ENCODE measurements at places on chromosomes 6 and 20.

DNA sequence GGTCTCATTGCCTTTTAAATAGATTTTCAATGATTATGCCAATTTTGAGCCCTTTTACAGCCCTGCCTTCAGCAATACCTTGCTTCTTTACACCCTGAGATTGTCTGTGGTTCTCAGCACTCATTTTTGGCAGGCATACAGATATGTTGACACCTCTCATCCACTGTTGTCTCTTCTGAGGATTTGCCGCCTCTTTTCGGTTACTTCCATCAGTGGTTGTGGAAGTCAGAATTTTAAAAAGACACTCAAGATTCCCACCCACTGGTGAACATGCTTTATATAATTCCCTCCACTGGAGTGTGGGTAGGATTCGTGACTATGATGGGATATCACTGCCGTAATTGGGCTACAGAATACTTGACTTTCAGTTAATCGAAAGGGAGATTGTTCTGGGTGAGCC, 37.4 kb upstream of the KIF13A start:
- no peak for DNase-seq

GRCh38 chr6:13303668-13304017, 24.7 kb downstream of the TBC1D7 start:
- peak; percentile 1 for DNase-seq

DNA sequence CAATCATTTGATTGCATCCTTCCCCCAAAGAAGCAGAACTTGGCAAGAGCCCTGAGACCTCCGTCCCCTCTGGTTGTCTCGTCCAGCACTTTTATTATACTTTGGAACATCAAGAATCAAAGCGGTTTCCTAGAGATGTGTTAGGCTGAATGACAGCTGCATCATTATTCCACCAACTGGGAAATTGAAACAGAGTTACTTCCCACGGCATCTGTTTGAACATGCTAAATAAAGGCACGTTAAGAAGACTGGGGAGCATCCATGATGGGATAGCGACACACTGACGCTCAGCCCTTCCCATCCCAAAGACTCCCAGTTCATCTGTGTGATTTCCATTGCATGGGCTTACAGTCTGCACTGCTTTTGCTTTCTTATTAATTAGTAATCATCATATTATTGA, 147.8 kb downstream of the TBC1D7 start:
- DNase-seq = no peak

- no peak for DNase-seq
These were observed 46.9 kb upstream of the TRERF1 start for GRCh38 chr6:42498473-42499128.

- DNase-seq = no peak
These were observed 17.1 kb upstream of the MMP9 start for GRCh38 chr20:45991616-45992015.

DNA sequence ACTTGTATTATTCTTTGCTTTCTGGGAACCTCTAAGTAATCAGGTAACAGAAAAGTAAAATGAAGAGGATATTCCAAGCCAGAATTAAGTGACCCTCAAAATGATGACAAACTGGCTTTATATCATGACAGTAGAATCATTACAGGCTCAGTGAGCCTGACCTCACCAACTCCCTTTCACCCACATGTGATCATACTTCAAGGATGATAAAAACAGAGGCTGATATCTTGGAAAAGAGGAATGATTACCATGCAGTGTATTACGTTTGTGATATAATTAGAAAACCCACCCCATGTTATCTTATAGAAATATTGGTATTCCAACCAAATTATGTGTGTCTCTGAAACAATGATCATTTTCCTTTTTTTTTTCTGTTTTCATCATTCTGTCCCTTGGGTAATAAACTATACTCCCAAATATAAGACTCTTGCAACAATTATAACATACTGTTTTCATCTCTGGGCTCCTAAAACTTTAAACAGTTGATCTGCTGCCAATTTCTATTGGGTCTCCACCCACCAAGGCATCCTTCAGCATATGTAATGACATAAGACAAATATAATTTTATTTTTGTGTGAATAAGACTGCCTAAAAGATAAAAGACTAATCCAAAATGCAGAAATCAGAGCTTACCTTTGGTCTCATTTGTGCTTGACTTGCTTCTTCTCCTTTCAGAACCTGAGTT, 115.7 kb downstream of the DST start:
- no peak for DNase-seq

- DNase-seq = no peak
These were observed 33.4 kb upstream of the MICB start for GRCh38 chr6:31464252-31465184.

- peak; percentile 28 for DNase-seq
These were observed 28.7 kb downstream of the CFAP206 start for GRCh38 chr6:87436435-87436834.

GRCh38 chr6:34366639-34366921, 25.9 kb downstream of the NUDT3 start:
- no peak for DNase-seq

DNA sequence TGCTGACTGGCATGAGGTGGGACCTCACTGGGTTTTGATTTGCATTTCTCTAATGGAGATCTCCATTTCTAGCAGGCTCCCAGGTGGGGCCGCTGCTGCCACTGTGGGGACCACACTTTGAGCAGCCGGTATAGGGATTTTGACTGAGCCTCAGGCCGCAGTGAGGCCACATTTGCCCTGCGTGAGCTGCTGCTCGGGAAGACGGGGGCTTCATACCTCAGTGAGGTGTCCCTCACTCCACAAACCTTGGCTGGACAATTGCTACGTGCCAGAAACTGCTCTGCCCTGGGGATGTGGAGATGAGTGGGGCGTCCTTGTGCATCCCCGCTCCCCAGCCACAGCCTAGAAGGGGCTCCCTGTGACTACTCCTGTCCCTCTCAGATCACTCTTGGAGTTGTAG, 134.3 kb downstream of the ANKRD60 start:
- no peak for DNase-seq

DNA sequence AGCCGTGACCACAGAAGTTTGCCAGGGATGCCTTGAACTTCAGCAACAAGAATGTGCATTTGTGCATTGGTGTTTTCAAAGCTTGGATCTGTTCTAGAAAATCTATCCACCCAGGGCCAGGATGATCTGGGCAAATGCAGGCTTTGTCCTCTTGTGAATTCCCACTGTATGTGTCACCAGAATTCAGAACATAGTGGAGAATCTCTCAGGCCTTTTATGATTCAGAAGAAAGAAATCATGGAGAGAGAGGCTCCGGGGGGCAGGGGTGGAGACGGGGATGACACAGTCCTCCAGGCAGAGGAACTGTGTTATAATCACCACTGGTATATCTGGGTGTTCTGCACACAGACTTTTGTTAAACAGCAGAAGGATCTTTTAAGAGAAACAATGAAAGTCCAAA, 304.1 kb downstream of the CDH4 start:
- no peak for DNase-seq

DNA sequence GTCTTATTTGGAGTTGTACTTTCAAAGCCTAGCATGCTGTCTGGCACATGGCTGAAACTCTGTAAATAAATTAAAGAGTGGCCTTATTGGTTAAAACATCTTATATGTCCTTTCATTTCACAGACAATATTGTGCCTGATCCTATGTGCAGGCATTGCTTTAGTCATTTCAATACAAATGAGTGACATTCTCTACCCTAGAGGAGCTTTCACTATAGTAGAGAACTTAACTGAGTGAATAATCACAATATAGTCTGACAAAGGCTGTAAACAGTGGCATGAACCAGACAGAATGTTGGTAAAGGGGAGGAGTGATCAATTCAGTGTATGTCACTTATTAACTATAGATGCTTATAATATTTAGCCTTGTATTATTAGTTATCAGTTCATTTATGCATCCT, 481.8 kb downstream of the TFAP2B start:
- DNase-seq = no peak

- DNase-seq = peak; percentile 42
These were observed 18.6 kb upstream of the FOXO3 start for GRCh38 chr6:108541843-108542759.

DNA sequence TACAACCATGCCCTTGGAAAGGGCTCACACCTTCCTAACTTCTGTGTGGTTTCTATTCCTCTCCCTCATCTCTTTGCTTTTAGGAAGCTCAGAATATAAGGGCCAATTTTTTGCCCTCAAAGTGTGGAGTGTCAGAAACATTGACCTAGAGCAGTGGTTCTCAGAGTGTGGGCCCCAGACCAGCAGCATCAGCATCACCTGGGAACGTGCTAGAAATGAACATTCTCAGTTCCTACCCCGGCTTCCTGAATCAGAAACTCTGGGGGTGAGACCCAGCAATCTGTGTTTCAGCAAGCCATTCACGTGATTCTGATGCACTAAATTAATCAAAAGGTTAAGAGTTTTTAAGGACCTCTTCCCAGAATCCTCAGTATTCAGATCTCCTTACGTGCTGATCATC, 47.9 kb upstream of the IL17A start:
- no peak for DNase-seq

DNA sequence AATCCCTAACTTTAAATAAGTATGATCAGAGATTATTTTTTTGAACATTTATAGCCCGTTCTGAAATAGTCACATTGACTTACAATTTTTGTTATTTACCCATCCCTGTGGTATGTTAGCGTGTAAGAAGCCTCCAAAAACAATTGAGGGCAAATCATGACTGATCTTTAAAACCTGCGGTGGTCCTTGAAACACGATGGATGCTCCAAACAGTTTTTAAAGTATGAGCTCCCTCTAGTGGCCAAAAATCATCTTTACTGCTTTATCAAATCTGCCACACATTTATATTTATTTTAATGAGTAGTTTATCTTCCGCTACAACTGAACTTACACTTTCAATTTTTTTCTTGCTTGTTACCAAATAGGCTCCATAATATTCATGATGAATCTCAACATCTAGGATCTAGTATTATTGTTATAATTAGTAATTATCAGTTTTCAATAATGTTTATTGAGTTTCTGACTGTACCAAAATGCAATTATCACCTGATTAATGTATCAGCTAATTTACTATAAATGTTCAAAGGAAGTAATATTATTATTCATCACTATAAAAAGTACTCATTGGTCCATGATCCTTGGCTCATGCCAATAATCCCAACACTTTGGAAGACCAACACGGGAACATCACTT, 52.2 kb downstream of the MARCKS start:
- DNase-seq = peak; percentile 18

GRCh38 chr6:82603871-82604270, 240.3 kb downstream of the TPBG start:
- DNase-seq = no peak

DNA sequence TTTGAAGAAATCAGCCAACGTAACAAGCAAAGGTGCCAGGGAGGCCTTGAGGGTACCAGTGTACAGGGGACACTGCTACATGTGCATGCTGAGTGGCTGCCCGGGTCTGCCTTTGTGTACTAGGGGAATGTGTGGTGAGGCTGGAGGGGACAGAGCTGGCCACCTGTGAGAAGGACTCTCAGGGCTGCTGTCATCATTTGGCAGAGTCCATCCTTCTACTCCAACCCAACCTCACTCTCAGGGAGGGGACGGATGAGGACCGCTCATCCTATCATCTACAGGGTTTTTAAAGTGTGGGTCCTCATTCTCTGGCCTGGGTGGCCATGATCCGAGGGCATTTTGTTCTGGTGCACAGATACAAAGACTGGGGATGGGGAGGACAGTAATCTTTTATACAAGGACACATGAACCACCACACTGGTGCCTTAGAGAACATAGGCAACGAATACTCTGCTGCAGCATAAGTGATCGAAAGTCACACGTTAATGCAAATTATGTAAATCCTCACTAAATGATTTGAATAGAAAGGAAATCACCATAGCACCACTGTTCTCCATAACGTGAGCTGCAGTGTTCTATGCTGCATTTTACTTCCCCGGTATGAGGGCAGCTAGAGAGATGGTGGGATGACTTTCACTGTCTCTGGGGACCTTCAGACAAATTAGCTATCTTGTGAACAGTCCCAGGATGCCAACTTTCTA, 181.4 kb downstream of the GMPR start:
- DNase-seq = no peak

DNA sequence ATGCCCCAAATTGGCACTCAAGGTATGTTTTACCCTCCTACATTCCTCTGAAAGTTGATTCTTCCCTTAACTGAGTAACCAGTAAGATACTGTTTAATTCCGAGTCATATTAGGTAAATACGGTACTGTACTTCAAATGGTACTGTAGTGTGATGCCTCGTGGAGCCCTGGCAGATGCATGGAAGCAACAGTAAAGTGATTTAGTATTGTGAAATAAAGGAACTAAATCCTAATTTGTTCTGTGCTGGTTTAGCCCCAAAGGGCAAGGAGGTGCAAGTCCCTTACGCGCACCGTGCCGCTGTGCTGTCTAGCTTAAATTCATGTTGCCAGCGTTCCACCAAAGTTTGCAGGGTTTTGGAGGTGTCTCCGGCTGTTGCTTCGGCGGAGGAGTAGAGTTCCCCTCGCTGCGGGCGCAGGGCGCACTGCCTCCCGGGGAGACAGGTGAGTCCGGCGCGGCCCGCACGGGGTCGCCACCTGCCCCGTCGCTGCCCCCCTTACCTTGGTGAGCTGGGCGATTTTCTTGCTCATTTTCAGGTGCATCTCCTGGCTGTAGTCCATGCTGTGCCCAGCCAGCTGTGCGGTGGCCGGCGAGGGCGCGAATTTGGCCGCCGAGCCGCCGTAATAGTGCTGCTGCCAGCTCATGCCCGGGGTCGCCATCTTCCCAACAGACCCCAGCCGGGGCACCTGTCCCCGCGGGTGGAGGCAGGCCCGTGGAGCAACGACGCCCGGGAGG, 655 bp downstream of the FAM184A start:
- DNase-seq = peak; percentile 17

DNA sequence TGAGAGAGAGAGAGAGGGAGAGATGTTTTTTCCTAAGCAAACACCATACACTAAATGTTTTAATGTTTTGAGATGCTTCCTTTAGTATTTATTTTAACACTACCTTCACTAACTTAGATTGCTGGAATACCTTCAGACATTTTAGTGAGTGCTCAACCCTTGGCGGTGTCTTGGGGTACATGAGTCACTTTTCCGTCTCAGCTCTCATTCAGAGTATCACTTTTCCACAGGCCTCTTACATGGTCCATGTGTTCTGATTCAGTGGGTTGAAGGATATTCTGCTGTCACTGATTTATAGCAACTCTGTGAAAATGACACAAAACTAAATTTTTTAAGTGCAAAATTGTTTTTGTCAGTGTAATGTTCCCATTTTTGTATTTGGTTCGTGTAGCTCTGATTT, 217.9 kb downstream of the CLVS2 start:
- no peak for DNase-seq

DNA sequence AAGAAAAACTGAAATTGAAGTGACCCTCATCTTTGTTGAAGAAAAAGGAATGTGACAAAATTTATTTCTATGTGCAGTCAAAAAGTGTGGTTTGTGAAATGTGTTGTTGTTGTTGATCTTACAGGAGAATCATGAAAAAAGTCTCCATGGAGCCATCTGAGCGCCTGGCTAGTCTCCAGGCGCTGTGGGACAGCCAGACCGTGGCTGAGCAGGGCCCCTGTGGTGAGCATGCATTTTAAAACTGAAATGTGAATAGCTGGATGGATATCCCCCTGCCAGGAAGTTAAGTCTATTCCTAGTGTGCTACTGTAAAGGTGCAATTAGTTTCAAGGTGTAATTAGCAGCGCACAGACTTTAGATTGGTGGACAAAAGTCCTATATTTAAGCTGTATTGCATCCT, 170.6 kb downstream of the CARMIL1 start:
- DNase-seq = no peak

- no peak for DNase-seq
These were observed 91.8 kb downstream of the ASXL1 start for GRCh38 chr20:32449890-32450401.

All from activated CD4-positive, alpha-beta T cell treated with anti-CD3 and anti-CD28 coated beads for 24 hours (primary cell).